T-cell (primary cell): ENCODE measurements at places on chromosomes 11 and 22. TPM values are rescaled to one million over a fixed set of nuclear protein-coding genes. Genes with fewer than 3 reads are reported as not detected.

DNA sequence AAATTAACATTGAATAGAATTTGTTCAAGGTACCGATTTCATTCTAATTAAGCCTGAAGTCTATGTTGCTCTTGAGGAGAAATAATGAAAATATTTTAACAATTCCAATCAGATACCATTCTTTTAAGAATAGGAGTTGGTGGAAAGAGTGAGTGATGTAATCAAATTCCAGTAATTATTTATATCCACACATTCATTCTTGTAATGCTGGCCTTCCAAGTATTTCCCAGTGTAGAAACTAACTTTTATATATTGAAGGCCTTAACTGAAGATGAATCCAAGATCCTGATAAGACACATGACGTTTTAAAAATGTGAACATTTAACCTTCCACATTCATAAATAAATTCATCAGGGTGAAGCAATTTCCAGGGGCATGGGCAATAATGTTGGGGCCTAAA, 36.6 kb upstream of the PAX6 start:
- H3K4me1 ChIP-seq, result no peaks in the 10 kb centered on the region
- H3K27ac ChIP-seq, result no peak overlapping the region
- H3K36me3 ChIP-seq, result no peaks in the 10 kb centered on the region
- H3K4me3 ChIP-seq, result no peak overlapping the region
- H3K27me3 ChIP-seq, result no peaks in the 10 kb centered on the region

DNA sequence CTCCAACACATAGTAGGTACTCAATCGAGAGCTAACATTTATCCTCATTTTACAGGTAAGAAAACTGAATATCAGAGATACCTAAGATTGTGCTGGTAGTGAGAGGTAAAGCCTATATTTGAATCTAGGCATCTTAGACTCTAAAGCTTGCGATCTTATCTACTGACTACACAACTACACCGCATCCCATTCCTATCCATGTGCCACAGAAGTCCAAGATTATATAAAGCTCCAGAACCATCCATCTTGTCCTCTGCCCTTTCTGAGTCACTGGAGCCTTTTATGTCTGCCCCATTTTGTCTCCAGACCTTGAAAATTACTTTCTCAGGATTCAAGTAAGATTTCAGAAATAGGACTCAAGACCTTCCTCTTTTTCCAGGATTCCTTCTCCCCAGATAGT, 84.4 kb downstream of the OR5AK2 start:
- no peak for DNase-seq
- H3K36me3 ChIP-seq, result no peaks in the 10 kb centered on the region
- H3K27ac ChIP-seq, result no peak overlapping the region
- no peaks in the 10 kb centered on the region for H3K4me1 ChIP-seq

DNA sequence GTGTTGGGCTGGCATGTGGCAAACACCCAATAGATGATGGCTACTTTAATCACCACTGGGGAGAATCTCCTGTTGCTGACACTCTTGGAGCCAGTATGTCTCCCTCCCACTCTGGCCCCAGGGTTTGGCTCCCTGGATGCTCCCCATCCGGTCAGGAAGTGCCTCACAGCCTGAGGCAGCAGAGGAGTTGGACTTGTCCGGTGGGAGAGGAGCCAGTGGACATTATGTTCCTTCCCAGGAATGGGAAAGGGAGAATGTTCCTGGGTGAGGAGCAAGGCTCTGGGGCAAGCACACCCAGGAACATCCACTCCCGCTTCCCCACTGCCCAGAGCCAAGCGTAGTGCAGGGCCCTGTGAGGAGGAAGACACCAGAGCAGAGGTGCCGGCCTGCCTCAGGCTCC, 84.6 kb upstream of the NAV2 start:
- no peak overlapping the region for H3K27ac ChIP-seq
- no peak for DNase-seq
- no peaks in the 10 kb centered on the region for H3K4me1 ChIP-seq
- H3K4me3 ChIP-seq, result no peak overlapping the region

DNA sequence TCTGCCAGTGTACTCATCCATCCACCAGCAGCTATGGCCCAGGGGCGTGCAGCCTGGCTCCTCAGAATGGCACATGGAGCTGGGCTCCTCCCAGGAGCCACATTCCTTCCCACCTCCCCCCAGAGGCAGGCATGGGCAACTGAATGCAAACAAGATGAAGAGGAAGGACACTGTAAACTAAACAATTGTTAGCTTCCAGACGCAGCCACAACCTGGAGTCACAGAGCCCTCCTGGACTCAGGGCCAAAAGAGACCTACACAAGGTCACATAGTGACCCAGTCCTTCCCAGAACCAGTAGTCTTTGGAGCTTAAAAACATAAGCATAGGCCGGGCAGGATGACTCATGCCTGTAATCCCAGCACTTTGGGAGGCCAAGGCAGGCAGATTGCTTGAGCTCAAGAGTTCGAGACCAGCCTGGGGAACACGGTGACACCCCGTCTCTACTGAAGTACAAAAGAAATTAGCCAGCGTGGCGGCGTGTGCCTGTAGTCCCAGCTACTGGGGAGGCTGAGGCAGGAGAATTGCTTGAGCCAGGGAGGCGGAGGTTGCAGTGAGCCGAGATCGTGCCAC, 30.7 kb upstream of the CLDN5 start:
- no peaks in the 10 kb centered on the region for H3K4me1 ChIP-seq
- H3K4me3 ChIP-seq, result no peak overlapping the region
- H3K27me3 ChIP-seq, result no peaks in the 10 kb centered on the region

- no peaks in the 10 kb centered on the region for H3K36me3 ChIP-seq
- H3K4me3 ChIP-seq, result no peak overlapping the region
- H3K27me3 ChIP-seq, result peaks cover 16% of the 10 kb centered on the region
- H3K4me1 ChIP-seq, result no peaks in the 10 kb centered on the region
- H3K27ac ChIP-seq, result no peak overlapping the region
Measured at GRCh38 chr11:11427140-11427539, 74.1 kb upstream of the CSNK2A3 start.

OR9G4 gene
- not detected for total RNA-seq

RNF141 gene
- total RNA-seq, result 15.1 TPM

MS4A18 gene
- total RNA-seq, result not detected
